ENCODE measurements at places on chromosomes 2 and 18.

- peak; percentile 31 for DNase-seq
These were observed 126.6 kb upstream of the PPP1CB start for GRCh38 chr2:28624793-28625701.

DNA sequence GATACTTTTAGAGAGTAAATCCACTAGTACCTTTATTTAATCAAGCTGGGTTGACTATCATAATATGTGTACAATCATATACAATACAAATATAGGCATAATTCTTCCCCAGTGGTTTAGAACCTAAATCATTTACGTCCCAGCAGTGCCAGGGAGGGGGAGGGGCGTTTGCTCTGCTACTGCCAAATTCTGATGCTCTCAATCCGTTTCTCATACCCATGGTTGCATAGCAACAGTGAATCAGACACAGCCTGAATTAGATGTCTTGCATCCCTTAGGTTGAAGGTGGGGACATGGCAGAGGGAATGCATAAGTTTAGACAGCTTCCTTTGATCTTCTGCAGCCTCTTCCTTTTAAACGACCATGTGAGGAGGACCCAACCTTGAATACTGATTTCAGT, 135.4 kb downstream of the ABCA12 start:
- no peak for DNase-seq

DNA sequence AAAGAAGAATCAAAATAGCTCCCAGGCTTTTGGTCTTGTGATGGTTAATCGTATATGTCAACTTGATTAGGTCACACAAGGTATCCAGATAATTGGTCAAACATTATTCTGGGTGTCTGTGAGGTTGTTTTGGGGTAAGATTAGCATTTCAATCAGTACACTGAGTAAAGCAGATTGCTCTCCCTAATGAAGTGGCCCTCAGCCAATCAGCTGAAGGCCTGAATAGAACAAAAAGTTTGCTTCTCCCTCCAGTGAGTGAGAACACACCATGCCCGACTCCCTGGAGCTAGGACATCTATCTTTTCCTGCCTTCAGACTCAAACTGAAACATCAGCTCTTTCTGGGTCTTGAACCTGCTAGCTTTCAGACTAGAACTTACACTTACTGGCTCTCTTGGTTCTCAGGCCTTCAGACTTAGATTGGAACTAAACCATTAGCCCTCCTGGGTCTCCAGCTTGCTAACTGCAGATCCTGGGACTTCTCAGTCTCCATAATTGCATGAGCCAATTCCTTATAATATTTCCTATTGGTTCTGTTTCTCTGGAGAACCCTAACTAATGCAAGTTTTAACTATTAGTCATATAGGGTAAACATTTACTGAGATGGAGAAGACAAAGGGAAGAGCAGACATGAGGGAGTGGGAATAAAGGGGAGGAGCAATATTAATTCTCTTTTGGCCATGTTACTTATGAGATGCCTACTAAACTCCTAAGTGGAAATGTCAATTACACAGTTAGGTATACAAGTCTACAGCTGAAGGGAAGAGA, 25.5 kb downstream of the LNPK start:
- no peak for DNase-seq

- DNase-seq, result no peak
These were observed 459 bp upstream of the EFR3B start for GRCh38 chr2:25041307-25041927.

GRCh38 chr2:219560037-219560892, 11.1 kb downstream of the OBSL1 start:
- no peak for DNase-seq

- DNase-seq, result no peak
These were observed 238.1 kb downstream of the SEPTIN10 start for GRCh38 chr2:109375656-109376055.

GRCh38 chr2:206958261-206958660, 18.9 kb downstream of the CPO start:
- no peak for DNase-seq

- no peak for DNase-seq
These were observed 300.0 kb upstream of the REV1 start for GRCh38 chr2:99789849-99790248.

- no peak for DNase-seq
These were observed 1.1 kb downstream of the SCYGR1 start for GRCh38 chr2:227386630-227387029.

DNA sequence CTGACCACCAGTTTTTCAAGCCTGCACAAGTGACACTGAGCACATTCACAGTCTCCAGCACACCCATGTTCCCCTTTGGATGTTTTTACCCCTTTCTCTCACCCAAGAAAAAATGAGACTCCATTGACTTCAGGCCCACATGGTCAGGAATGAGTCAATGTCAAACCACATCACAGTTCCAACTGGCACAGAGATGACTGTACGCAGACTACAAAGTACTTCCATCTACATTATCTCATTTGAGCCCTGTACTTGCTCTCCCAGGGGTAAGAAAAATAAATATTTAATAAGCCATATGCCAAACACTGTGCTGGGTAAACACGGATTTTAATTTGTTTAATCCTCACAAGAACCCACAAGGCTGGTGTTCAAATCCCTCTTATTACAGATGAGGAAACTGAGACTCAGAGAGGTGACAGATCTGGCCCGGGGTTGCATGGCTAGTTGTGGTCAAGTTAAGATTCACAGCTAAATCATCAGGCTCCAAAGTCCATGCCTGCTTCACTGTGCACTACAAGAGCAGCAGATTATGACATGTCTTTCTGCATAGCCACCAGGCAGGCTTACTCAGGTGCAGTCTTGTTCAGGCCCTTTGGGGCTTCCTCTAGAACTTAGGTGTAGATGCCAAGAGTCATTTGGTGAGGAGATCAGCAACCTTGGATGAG, 106.1 kb downstream of the TXNL1 start:
- no peak for DNase-seq

- DNase-seq, result no peak
These were observed 59.1 kb downstream of the COL6A3 start for GRCh38 chr2:237354892-237355291.

DNA sequence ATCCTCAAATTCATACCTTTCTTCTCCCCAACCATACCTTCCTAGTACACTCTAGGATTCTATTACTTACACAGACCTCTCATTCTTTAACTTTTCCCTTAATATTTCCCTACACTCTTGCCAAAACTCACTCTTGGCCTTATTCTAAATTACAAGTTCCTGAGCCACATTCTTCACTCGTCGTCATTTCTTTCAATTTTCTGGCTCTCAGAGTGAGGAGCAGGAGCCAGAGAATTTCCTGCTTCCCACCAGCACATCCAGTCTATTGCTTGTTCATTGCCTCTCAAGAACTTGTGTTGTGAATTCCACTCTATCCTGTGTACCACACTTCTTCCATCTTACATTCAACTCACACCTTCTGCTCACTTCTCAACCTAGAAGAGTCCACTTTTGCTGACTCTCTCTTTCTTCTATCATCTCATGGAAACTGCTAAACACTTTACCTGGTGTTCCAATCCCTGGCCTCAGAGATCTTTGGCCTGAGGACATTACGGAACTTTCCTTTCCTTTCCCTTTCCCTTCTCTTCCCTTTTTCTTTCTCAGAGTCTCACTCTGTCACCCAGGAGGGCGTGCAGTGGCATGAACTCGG, 171.6 kb downstream of the PLCL1 start:
- no peak for DNase-seq

GRCh38 chr2:120858361-120859106, 122.9 kb downstream of the GLI2 start:
- DNase-seq, result no peak

GRCh38 chr2:26123426-26123825, 49.5 kb upstream of the GAREM2 start:
- DNase-seq, result no peak

DNA sequence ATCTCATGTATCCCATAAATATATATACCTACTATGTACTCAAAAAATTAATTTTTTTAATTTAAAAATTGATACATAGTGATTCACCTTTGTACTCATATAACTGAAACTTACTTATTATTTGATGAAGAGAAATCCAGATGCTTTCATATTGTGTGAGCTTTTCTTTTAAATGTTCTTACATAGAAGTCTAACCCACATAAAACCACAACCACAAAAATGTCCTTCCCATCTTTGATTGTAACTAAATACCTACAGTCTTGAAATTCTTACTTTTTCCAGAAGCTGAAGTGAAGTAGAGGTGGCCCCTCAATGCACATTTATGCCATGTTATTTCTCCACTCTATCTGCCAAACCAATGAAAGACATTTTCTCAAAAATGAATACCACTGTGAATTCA, 117.9 kb upstream of the COL5A2 start:
- no peak for DNase-seq

- no peak for DNase-seq
These were observed 62.1 kb downstream of the BCL2 start for GRCh38 chr18:63257453-63257852.

DNA sequence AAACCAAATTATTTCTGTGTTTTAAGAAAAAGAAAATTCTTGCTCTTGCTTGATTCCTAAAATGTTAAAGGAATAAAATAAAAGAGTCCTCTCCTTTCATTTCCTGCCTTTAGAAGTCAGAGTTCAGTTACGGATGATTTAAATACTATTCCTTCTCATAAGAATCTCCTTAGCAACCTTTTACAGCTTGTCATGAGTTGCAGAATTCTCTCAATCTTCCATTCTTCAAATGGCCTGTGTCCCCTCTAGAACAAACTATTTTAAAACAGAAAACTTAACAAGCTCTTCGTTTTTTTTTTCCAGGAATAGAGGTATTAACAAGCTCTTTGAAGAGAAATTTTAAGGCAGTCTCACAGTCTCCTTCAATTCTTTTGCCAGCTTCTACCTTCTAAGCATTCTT, 42.2 kb downstream of the SPIRE1 start:
- no peak for DNase-seq

- no peak for DNase-seq
These were observed 580 bp downstream of the TMEM163 start for GRCh38 chr2:134718023-134718816.

- DNase-seq, result no peak
These were observed 45.0 kb downstream of the TCF7L1 start for GRCh38 chr2:85178154-85178553.

GRCh38 chr18:9507565-9508088, 32.3 kb downstream of the RALBP1 start:
- DNase-seq, result no peak

DNA sequence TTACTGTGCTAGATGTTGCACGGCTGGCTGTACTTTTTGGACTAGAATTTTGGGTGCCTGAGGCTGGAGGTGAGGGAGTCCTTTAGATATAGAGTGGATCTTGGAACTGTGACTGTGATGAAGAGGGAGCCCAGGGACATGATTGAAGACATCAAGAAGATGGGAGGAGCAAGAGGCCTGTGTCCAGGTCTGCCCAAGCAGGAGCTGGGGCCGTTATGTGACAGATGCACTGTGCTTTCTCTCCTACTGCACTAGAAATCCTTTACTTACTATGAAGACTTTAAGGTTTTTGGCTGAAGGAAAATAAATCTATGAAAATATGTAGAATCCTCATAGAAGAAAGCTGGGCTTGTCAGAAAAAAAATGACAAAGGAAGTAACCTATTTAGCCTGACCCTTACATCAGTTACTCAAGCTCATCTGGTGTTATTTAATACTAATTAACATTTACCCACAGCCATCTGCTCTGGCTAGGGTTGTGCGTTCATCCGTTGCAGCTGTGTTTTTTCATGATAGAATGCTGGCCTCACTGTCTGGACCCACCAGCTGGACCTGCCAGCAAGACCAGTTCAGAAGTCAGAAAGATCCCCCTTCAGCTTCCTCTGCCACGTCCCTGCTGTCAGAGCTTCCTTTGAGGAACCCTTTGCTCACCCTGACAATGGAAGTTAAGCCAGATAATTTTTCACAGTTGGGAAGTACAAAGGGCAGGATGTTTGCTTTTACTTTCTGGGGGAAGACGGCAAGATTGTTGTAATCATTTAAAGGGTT, 16.7 kb downstream of the TSN start:
- no peak for DNase-seq

GRCh38 chr2:54677476-54678265, 45.8 kb upstream of the EML6 start:
- DNase-seq, result no peak

All from stimulated activated CD8-positive, alpha-beta memory T cell treated with anti-CD3 and anti-CD28 coated beads, Interleukin-12 subunit alpha, Interleukin-12 subunit beta, amount 100 ng/mL, for 1 hour (primary cell).